ENCODE measurements at places on chromosomes 6 and 20.

DNA sequence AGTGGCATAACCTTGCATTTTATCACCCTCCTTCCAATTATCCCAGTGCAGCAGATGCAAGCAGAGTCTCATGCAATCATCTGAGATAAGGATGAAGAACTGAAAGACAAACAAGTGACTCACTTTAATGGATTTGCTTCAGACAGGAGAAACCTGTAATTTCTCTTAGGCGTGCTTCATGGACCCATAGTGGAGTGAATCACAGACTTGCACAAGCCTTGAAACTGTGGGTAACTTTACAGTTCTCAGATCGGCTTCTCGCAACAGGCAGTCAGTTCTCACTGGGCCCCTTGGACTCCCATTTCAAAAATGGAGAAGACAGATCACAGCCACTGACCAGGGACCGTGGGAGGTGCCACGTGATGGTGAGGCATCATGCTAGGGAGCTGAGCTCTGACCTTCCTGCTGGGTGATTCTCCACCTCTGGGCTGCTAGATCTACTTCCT is at the start of gene ADGRF4:
TSS of gene ADGRF4 (plus strand) at position 239 of the 446 bp plus-strand sequence. CDS start 8,666 bp downstream, outside the sequence.
- no peak for DNase-seq

- no peak for DNase-seq
Measured at GRCh38 chr20:10584371-10584770, 89.4 kb downstream of the JAG1 start.

- peak; percentile 14 for DNase-seq
Measured at GRCh38 chr6:31225735-31226134, 46.2 kb downstream of the HLA-C start.

- DNase-seq, result no peak
Measured at GRCh38 chr6:3849681-3850450, 693 bp downstream of the FAM50B start.

GRCh38 chr6:83221889-83222479 is 28.8 kb downstream of the RWDD2A start:
- peak; percentile 15 for DNase-seq

GRCh38 chr6:113524826-113525225 is 332.3 kb upstream of the MARCKS start:
- no peak for DNase-seq

- no peak for DNase-seq
Measured at GRCh38 chr20:21184819-21185218, 58.9 kb downstream of the KIZ start.

DNA sequence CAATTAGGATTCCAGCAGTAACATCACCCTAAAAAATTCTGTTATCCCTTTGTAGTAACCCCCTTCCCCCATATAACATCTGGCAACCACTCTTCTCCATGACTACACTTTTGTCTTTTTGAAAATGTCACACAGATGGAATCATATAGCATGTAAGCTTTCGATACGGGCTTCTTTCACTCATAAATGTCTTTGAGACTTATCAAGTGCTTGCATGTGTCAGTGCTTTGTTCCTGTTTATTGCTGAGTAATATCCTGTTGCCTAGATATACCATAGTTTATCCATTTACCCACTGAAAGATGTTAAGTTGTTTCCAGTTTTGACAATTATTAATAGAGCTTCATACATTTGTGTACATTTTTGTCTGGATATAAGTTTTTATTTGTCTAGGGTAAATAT is 10.4 kb upstream of the SNPH start:
- DNase-seq, result no peak

- no peak for DNase-seq
Measured at GRCh38 chr6:70103798-70104197, 199.1 kb downstream of the COL9A1 start.

- DNase-seq, result no peak
Measured at GRCh38 chr20:31595654-31596411, 9.3 kb upstream of the ID1 start.

GRCh38 chr6:154602708-154603107 is 92.2 kb upstream of the CNKSR3 start:
- DNase-seq, result no peak

DNA sequence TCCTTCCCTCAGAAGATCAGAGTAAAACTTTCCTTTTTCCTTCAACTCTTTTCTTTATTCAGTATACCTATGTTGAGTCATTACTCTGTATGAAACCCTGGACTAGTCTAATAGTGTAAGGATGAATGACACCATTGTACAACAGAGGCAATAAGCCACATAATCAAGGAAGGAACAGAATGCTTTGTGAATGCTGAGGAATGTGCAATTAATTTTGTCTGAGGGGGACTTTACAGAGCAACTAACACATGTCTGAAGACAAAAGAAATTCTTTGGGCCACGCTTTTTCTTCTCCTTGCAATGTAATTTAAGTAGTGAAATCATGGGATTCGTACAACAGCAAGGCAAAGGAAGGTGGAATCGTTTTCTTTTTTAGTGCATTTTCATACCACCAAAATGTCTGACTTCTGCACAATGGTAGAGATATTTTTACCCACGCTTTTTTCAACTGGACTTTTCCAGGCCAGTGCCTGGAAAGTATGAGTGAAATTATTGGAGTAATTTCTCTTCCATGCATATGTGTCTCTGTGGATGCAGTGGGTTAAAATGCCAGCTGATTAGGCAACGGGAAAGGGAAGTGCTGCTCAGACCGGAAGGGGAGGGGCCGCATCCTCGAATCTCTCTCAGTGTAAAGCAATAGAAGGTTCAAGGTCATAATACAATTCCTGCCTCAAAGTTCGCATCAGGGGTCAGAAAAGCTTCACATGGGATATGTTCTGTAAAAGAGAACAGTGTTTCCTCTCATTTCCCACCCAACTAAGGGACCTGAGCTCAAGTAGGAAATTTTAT is 89.9 kb upstream of the MTHFD1L start:
- DNase-seq, result no peak

DNA sequence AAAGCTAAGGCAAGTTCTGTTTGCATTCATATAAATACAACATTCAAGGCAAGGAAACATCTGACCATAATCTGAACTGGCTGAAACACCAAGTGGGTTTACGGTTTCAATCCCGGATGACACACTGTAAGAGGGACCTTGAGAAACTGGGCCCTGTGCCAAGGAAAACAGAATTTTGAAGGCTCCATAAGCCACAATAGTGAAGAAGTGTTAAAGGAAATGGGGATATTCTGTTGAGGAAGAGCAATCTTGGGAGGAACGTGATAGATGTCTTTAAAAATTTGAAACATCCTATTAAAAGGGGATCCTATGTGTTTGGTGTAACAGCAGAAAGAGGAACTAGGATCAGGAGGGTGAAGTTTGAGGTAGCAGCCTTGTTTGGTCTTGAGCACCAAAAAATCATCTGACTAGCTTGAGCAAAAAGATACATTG is 82.4 kb upstream of the TAB2 start:
- DNase-seq, result peak; percentile 65

GRCh38 chr20:37202267-37202943 is 23.1 kb upstream of the MROH8 start:
- no peak for DNase-seq

- DNase-seq, result no peak
Measured at GRCh38 chr20:50506270-50506579, 4.0 kb upstream of the PTPN1 start.

GRCh38 chr20:17884307-17885003 is 84.1 kb downstream of the SNX5 start:
- DNase-seq, result no peak

GRCh38 chr6:41294214-41294872 is 7.9 kb upstream of the TREM1 start:
- DNase-seq, result no peak

- DNase-seq, result no peak
Measured at GRCh38 chr20:4455301-4455701, 266.4 kb upstream of the PRND start.

DNA sequence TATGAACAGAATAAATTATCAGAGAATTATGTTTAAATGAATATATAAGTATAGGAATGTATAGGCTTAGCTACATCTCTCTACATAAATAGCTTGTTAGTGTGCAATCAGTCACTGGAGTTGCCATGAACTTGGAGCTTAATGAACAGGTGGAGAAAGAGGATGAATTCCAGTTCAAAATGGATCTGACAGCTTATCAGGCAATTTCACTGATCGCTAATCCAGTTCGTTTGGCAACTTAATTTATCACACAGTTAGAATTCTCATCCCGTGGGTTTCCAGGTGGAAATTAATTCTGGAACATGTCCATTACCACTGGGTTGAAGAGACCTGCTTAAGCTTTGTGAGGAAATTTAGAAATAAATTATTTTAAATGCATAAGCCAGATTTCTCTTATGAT is 118.1 kb downstream of the MACROD2 start:
- DNase-seq, result no peak

DNA sequence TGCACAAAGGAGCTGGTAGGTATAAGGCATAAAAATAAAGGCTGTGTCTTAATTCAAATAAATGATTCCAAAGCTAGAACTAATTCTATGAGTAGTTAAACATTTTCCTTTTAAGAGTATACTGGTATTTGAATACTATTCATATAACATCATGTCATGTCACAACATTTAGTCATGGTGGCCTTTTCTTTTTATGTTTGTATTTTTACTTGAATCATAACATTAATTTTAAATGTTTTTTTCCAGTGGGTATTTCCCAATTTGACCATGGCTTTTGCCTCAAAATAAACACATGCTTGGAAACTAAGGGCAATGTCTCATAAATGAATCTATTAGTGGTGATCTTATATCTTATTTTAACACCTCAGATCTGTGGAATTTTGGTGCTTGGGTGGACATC is 177.1 kb downstream of the CD109 start:
- DNase-seq, result no peak

- DNase-seq, result no peak
Measured at GRCh38 chr6:90103056-90103800, 193.4 kb downstream of the BACH2 start.

DNA sequence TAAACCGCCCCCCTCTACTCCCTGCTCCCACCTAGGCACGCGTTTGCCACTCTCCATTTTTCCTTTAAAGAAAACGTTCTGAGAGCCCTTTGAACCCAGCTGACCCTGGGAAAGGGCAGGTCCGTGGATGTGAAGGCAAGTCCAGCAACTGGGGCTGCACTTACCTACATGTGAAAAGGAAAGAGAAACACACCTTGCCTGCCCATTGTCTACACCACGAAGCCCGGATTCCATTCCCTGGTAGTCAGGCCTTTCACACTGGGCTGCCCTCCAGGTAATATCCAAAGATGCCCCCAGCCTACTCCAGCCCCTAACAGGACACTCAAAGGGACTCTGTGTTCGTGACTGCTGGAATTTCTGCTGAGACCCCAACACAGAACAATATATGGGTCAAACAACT is 94.4 kb downstream of the CD83 start:
- DNase-seq, result no peak

DNA sequence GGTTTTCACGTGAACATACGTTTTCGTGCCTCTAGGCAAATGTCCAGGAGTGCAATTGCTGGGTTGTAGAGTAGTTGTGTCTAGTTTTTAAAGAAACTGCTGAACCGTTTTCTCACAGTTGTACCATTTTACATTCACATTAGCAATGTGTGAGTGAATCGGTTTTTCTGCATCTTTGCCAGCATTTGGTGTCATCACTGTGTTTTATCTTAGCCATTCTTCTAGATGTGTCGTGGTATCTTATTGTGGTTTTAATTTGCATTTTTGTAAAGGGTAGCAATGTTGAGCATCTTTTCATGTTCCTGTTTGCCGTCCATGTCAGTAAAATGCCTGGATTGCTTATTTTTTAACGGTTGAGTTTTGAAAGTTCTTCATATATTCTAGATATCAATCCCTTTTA is 10.2 kb downstream of the DOK5 start:
- DNase-seq, result no peak

Data from NCI-H2029 treated with DMSO at 0.1 percent for 48 hours (cell line).